Gastrocnemius medialis (tissue), 4 donors: ENCODE measurements at places on chromosomes 1 and 21. TPM values are rescaled to one million over a fixed set of nuclear protein-coding genes. Genes with fewer than 3 reads are reported as not detected.
A peak's percentile ranks its signal among the peaks of the same experiment; 100 is the strongest.

The CHI3L1 gene
- total RNA-seq, result 10.5 TPM

The PGBD5 gene
- 2.7 TPM for total RNA-seq

The FCRLB gene
- not detected for total RNA-seq

GRCh38 chr1:94349853-94350252, 68.3 kb upstream of the ABCD3 start:
- no peak for DNase-seq

DNA sequence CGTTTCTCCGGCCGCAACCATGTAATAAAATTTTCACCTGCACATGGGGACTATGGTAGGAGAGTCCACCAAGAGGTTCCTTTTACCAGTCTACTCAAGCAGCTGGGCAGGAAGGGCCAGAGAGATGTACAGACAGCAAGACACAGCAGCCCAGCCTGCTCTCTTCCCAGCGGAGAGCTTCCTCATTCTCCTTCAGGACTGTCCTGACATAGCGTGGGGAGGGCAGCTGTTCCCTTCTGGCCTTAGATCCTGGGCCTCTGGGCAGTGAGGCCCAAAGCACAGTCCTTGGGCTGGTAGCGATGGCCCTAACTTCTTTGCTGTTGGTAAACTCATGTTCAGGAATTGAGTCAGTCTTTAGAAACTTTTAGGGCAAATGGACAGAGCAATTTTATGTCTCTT, 89.1 kb downstream of the BCAR3 start:
- DNase-seq, result no peak

- DNase-seq, result no peak
Measured at GRCh38 chr21:42460391-42461184, 35.4 kb downstream of the RSPH1 start.

DNA sequence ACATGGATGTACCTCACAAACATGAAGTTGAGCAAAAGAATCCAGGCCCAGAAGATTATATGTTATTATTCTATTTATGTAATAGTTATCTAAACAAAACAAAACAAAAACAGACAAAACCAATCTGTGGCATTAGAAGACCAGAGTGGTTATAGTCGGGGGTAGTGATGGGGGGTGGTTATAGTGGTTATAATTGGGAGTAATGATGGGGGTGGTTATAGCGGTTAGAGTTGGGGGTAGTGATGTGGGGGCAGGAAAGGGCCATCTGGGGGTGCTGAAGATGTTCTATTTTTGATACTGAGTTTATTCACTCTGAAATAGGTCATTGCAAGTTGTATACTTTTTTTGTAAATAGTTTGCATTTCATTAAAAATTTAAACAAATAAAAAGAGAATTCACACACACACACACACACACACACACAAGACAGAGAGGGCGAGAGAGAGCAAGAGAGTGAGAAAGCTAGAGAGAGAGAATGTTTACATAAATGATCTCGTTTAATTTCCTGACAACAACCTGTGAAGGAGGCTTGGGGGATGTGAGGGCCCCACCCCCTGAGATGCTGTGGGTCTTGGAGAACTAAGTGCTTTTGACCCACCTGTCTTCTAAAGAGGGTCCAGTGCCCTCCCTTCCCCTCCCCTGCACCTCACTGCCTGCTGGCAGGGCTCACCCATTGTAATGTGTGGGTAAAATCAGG, 37.4 kb downstream of the RHOU start:
- DNase-seq, result no peak

- DNase-seq, result no peak
Measured at GRCh38 chr1:88061492-88062177, 622.4 kb upstream of the PKN2 start.

GRCh38 chr1:96660051-96660450, 61.5 kb upstream of the PTBP2 start:
- no peak for DNase-seq

DNA sequence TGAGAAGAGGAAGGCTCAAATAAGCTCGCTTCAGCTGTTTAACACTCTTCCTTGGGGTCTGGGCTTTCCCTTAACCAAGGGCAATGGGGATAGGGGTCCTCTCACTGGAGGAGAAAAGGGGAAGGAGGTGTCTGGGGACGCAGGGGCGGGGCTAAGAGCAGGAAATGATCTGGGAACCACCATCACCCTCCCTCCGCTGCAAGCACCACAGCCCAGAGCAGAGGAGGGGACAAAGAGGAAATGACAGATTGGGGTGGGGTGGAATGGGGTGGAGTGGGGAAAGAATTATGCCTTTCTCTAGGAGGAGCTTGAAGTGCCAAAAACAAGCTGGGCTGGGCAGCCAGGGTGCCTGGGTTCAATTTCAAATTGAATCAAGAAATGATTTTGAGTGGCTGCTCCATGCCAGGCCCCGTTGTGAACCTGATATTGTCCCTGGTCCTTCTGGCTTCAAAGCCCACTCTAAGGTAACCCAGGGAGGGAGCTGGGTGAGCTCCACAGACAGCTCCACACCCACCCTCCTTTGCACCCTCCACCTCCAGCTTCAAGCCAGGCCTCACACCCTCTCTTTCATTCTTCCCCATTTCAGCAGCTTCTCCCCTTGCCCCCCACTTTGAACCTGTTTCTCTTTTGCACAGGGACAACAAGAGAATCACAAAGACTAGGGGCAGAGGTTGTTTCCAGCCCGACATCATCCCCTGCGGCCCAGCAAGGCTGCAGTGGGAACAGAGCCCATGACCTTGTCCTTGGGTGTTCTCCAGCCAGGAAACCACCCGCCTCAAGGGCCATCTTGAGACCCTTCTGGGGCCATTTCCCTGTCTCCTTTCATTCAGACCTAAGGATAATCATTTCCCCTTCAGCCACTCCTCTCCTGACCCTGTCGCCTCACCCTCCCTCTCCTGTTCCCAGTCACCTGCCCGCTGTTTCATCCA, 1.1 kb downstream of the ARHGAP30 start:
- peak; percentile 37 for DNase-seq

- no peak for DNase-seq
Measured at GRCh38 chr21:33219300-33219699, 10.4 kb upstream of the IFNAR2 start.

DNA sequence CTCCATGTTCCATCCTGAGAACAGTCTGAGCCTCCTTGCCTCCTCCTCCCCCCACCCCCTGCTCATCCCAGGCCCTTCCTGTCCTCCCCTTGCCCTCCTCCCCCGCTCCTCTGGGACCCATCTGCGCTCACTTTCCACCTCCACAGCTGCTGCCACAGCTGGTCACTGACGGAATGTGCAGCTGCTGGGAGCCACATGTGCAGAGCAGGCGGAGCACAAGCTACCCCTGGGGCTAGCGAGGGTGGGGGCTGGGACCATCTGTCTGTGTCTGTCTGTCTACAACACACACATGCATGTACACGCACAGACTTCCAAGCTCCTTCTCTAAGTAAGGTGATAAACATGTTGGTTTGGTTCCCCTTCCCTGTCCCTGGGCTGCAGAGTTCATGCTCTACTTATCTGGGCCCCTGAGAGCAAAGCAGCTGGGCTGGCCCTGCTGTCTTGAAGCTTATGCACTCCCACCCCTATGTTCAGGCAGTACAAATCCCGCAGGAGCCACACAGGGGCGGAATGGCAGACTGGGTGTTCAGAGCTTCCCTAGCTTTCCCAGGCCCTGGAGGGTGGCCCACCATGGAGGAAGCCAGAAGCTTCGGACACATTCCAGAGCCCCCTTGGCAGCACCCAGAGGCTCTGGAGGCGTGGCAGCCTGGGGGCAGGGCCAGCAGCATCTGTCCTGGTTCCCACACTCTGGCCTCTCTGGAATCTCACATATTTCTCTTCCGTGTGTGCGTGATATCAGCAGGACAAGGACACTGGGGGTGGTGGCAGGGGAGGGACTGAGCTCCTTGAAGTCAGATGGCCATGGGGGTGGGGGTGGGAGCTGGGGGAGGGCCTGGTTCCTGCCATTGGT, 7.0 kb upstream of the HEYL start:
- peak; percentile 60 for DNase-seq
